A549 treated with DMSO at 1 μM for 4 hours (cell line): ENCODE measurements at places on chromosomes 1 and 21. TPM values are rescaled to one million over a fixed set of nuclear protein-coding genes. Genes with fewer than 3 reads are reported as not detected.

ZNF697 gene
- 1.8 to 2.2 TPM (median 1.9 TPM) in 5 replicates for total RNA-seq

GBP2 gene
- total RNA-seq: 0.61 to 1.1 TPM (median 1.0 TPM) in 5 replicates

S100B gene
- total RNA-seq: not detected in 5 replicates

PIK3CD gene
- total RNA-seq: 8.8 to 11.9 TPM (median 11.5 TPM) in 5 replicates

DYNLT5 gene
- not detected in 5 replicates for total RNA-seq

BRDT gene
- total RNA-seq: not detected in 5 replicates
